OCI-LY7 (cell line): ENCODE measurements at places on chromosomes 4 and X.

DNA sequence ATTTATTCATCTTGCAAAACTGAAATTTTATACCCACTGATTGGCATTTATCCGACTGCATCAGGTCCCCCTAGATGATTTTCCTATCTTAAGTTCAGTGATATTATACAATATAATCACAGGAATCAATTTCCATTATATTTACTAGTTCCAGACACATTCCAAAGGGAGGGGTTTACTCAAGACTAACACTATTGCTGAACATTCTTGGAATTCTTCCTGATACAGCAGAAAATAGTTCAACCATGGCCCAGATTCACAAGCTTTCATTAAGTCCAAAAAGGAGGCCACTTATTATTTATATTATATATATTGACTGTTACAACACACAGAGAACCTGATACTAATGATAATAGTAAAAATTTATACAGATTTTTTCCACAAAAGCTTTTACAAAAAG lies 2353.6 kb downstream of the PCDH7 start:
- no peak for DNase-seq

GRCh38 chr4:38181286-38181685 lies 221.1 kb downstream of the PTTG2 start:
- no peak for DNase-seq

DNA sequence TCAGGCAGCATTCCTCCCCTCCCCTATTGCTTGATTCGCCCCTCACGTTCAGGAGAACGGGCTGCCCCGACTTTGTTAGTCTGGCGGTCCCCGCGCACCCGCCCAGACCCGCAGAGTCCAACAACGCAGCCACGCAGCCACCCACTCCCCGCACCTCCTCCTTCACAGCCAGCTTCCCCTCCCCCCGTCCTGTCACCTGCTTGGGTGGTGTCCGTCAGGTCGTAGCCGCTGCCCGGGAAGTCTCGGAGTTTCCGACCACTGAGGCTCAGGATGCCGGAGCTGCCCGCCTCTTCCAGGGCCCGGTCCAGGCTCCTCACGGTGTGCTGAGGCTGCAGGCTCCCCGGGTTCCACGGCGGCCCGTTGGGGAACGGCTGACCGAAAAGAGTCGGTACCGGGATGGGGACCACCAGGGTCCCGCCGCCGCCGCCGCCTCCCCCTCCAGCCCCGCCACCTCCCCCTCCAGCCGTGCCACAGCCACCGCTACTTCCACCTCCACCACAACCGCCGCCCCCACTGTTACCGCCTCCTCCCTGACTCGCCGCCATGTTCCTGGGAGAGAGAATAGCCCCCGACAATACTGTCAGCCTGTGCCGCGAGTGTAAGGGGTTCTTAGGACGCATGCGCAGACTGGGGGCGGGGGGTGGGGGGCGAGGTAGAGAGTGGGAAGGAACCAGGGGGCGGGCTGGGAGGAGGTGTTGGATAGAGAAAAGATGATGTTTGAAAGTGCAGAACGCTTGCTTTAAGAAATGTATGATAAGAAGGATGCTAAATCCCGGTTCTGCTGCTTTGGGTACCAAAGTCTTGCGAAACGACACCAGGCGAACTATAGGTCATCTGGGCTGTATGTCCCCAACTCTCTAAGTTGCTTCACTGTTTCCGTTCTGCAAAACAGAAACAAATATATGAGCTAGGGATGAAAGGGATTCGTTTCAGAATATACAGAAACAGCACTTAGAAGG lies at the start of gene LRCH2:
Gene LRCH2, minus strand, starts transcription at position 600 of the 959 bp plus-strand sequence. Its CDS starts 55 bp downstream, at position 545.
- DNase-seq, result no peak

DNA sequence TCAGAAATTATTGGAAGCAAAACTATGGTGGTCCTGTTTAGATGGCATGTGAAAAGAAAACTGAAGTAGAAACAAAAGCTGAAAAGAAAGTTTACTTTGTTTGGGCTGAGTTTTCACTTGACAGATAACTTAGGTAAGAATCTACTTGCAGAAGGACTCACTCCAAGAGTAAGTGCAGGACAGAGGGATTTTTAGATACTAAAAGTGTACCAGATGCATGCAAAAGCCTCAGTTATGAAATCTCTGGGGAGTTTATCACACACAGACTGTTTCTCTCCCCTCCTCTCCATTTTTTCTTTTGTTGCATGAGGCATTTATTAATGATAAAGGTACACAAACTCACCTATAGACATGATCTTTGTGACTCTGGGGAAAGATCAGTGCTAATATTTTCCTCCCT lies 127.5 kb upstream of the GIMD1 start:
- no peak for DNase-seq

DNA sequence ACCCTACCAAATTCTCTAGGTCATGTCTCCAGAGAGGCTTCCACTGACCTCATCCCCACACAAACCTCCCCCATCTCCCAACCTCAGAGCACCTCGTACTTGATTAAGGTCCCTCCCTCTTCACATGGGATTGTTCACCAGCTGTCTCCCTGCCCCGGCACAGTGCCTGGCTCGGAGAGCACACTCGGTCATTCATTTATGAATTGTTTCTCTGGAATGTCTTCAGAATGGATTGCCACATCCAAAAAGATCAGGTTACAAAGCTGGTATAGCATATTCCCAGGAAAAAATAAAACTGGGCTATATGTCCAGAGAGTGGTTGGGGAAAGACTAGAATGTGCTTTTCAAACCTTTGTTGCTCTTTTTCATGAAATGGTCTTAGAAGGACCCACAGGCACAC lies 21.6 kb downstream of the JAKMIP1 start:
- DNase-seq, result no peak

DNA sequence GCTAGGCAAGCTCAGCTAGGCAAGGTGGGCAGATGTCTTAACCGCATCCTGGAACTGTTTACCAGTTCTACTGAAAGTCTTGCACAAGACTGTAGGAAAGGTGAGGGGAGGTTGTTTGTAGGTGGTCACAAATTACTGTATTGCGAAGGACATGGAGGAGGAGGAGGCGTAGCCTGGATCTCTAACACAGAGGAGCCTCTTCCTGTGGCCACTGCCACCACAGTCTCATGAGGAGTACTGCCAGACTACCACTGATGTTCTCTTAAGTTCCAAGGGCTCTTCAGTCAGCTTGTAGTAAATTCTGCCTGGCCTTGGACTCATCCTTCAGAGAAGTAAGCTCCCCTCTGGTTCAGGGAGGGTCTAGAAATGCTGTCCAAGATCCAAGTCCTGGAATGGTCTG lies 258.6 kb downstream of the FAT4 start:
- DNase-seq, result peak; percentile 0

DNA sequence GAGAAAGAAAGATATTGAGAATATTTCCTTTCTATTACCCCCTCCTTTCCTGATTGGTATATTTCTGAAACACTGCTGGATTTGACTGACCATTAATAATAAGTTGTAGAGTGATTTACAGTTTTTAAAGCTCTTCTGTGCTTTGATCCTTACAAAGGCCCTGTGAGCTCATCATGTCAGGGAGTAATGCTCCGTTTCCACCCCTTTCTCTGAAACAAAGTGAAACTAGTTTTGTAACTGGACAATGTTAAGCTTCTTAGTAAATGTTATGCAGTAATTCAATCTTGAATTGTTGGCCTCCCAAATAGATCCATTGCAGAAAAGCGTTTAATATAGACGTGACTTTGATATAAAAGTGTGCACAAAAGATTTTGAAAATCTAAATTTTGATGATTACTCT lies 190.1 kb upstream of the GNPDA2 start:
- no peak for DNase-seq

DNA sequence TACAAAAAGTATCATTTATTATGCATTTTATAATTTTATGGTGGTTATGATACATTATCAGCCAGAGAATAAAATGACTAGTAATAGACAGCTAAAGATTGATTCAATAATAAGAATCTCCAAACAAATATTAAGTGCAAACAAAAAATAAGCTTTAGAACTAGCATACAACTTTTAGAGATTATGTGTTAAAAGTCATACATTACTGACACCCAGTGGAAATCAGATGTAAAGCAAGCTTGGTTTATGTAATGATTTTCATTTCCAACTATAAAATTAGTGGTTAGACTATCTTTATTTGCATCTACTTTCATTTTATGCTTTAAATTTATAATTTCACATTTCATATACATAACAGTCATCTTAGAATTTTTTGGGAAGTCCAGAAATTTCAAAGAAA lies 57.7 kb downstream of the IL13RA2 start:
- DNase-seq, result no peak

DNA sequence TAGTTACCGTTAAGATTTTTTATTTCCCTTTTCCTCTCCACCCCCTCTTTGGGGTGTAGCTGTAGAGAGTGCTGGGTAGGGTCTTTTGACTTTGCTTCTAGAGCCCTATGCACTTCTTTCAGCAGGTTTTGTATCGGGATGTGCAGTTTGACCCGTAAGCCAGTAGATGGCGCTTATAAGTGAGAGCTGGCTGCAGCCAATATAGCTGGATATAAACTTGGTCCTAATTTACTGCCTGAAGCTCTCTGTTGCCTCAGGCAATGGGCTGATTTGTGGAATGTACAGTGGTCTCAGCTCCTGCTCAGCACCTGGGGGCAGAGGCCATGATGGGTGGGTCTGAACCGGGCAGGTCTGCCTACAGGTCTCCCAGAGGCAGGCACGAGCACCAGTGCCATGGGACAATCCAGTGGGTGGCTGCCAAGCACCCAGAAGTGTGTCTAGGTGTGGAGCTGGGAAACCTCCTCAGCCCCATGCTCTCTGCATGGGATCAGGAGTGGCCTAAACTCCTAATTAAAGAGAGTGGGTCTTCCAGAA lies 146.5 kb downstream of the SPANXN1 start:
- peak; percentile 11 for DNase-seq
